HFFc6 (cell line): ENCODE measurements at places on chromosomes 2 and 18. TPM values are rescaled to one million over a fixed set of nuclear protein-coding genes. Genes with fewer than 3 reads are reported as not detected.

Gene CYTIP
- not detected in 3 replicates for total RNA-seq

Gene FMNL2
- 14.4 to 21.5 TPM (median 16.3 TPM) in 3 replicates for total RNA-seq

Gene MREG
- 1.5 to 3.6 TPM (median 2.5 TPM) in 3 replicates for total RNA-seq

- H3K27me3 ChIP-seq, result 0 out of 2 replicates have a peak, but pooled peaks cover 2% of the 10 kb centered on the region
- no peak overlapping the region for H3K4me3 ChIP-seq
- no peak overlapping the region for H3K27ac ChIP-seq
- H3K4me1 ChIP-seq, result peaks cover 25% of the 10 kb centered on the region
Measured at GRCh38 chr2:37464067-37464466, 119.6 kb downstream of the QPCT start.

GRCh38 chr18:51196811-51197660 lies 445 bp downstream of the MEX3C start:
- H3K36me3 ChIP-seq, result peaks cover 6% of the 10 kb centered on the region; the same call in 1 of the 2 replicates
- peak overlapping the region; percentile 99 for H3K4me3 ChIP-seq
- H3K4me1 ChIP-seq, result peaks cover 38% of the 10 kb centered on the region
- peak; percentile 21 for DNase-seq
- peaks cover 5% of the 10 kb centered on the region for H3K27me3 ChIP-seq
- peak overlapping the region; percentile 97 for H3K27ac ChIP-seq

GRCh38 chr2:1927896-1928568 lies 183.7 kb upstream of the PXDN start:
- no peak overlapping the region for H3K4me3 ChIP-seq
- DNase-seq, result no peak
- no peaks in the 10 kb centered on the region for H3K4me1 ChIP-seq
- no peaks in the 10 kb centered on the region for H3K36me3 ChIP-seq
- no peak overlapping the region for H3K27ac ChIP-seq

DNA sequence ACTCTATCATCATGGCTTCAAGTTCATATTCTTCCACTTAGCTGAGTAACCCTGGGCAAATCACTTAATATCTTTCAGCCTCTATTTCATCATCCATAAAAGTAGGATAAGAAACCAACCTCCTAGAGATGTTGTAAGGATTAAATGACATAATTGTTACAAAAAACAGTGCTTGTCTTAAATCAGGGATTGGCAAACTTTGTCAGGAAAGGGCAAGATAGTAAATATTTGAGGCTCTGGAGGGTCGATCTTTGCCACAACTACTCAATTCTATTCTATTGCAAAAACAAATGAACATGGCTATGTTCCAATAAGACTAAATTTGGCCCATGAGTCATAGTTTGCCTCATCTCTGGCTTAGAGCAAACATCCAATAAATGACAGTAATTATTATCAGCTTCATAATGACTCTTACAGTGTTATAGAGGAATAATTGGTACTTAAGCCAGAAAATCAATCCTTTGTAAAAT lies 184.7 kb downstream of the SATB2 start:
- H3K4me3 ChIP-seq, result no peak overlapping the region
- no peak overlapping the region; the same call in 1 of the 2 replicates for H3K27ac ChIP-seq
- DNase-seq, result peak; percentile 62
- peaks cover 10% of the 10 kb centered on the region for H3K36me3 ChIP-seq
- H3K4me1 ChIP-seq, result peaks cover 27% of the 10 kb centered on the region

Gene DYNAP
- not detected in 3 replicates for total RNA-seq

DNA sequence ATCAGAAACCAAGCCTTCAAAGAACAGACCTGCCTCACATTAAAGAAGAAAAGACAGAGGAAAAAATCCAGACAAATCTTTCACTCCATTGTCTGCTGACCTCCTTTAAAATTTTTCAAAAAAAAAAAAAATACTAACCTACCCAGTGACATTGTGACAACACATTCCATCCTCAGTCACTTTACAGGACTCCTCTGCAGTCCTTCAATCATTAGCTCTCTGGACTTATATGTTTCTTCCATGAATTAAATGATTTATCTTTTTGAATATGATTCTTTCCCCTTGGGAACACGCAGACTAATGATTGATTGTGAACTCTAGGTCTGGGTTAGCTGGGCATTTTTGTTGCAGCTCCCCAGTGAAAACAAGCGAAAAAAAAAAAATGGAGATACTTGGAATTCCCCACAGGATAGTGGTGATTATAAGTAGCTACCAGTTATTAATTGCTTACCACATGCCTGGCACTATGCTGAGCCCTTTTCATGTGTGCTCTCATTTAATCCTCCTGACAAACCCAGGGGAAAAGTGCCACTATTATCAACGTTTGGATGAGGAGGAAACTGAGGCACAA lies 261.3 kb upstream of the NCKAP5 start:
- no peak for DNase-seq
- no peak overlapping the region for H3K4me3 ChIP-seq
- no peaks in the 10 kb centered on the region; the same call in 1 of the 2 replicates for H3K27me3 ChIP-seq
- H3K36me3 ChIP-seq, result peaks cover 9% of the 10 kb centered on the region

Gene MC5R
- total RNA-seq, result not detected in 3 replicates

Gene PLA2R1
- 3.0 to 6.3 TPM (median 4.6 TPM) in 3 replicates for total RNA-seq

Gene CNTNAP5
- total RNA-seq, result not detected in 3 replicates

DNA sequence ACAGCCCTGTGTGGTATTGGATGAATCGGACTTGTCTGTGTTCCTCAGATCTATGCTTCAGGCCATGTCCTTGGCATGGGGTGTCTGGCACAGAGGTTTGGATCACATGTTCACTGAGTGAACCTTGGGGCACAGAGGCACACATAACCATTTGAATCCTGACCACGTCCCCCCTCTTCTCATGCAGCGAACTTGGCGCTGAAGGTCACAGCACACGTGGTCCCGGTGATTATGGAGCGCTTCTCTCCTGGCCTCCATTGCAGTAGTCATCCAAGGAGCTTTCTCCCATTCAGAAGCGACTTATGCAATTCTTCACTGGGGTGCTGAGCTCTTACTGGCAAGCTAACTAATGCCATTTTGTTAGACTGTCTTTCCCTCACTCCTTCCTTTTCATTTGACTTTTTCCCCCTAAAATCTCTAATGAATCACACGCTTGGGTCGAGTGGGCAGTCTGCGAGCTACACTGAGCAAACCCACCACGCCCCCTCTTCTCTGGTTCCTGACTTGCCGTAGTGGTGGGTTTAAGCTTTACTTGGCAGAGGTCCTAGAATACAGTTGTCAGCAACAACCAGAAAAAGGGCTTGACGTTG lies 59.4 kb downstream of the KCNG2 start:
- peaks cover 13% of the 10 kb centered on the region for H3K27me3 ChIP-seq
- DNase-seq, result no peak
- peaks cover 6% of the 10 kb centered on the region; the same call in 1 of the 2 replicates for H3K4me1 ChIP-seq
- no peak overlapping the region for H3K4me3 ChIP-seq
- H3K27ac ChIP-seq, result no peak overlapping the region
- H3K36me3 ChIP-seq, result peaks cover 6% of the 10 kb centered on the region; the same call in 1 of the 2 replicates

Gene IL1R1
- 14.4 to 22.8 TPM (median 15.2 TPM) in 3 replicates for total RNA-seq

DNA sequence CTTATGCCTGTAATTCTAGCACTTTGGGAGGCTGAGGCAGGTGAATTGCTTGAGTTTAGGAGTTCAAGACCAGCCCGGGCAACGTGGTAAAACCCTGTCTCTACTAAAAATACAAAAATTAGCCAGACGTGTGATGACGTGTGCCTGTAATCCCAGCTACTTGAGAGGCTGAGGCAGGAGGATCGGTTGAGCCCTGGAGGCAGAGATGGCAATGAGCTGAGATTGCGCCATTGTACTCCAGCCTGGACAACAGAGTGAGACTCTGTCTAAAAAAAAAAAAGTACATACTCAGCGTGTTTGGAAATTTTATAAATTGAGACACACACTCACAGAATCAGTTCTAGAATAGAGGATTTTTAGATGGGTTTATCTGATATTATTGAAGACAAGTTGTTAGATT lies 17.1 kb upstream of the GIGYF2 start:
- DNase-seq, result no peak
- H3K4me3 ChIP-seq, result no peak overlapping the region
- no peaks in the 10 kb centered on the region for H3K4me1 ChIP-seq

Gene TTN
- 0.09 to 0.24 TPM (median 0.23 TPM) in 3 replicates for total RNA-seq

DNA sequence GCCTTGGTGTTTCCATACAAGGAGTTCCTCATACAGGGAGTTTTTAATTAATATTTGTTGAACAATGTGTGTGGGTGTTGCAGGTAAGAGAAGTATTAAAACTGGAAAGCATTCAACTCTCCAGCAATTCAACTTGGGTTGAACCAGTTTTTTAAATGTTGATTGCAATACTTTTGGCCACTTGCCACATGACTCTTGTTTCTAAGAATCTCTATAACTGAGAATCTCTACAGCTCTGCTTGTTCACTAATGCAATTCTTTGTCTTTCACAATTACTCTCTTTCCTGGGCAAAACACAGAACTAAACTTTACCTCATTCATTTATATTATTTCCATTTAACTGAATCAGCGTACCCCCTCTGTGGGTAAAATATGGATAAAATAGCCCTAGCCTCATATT lies 429.4 kb downstream of the ARHGAP15 start:
- H3K27me3 ChIP-seq, result no peaks in the 10 kb centered on the region
- peaks cover 12% of the 10 kb centered on the region; the same call in 1 of the 2 replicates for H3K4me1 ChIP-seq
- H3K36me3 ChIP-seq, result no peaks in the 10 kb centered on the region

DNA sequence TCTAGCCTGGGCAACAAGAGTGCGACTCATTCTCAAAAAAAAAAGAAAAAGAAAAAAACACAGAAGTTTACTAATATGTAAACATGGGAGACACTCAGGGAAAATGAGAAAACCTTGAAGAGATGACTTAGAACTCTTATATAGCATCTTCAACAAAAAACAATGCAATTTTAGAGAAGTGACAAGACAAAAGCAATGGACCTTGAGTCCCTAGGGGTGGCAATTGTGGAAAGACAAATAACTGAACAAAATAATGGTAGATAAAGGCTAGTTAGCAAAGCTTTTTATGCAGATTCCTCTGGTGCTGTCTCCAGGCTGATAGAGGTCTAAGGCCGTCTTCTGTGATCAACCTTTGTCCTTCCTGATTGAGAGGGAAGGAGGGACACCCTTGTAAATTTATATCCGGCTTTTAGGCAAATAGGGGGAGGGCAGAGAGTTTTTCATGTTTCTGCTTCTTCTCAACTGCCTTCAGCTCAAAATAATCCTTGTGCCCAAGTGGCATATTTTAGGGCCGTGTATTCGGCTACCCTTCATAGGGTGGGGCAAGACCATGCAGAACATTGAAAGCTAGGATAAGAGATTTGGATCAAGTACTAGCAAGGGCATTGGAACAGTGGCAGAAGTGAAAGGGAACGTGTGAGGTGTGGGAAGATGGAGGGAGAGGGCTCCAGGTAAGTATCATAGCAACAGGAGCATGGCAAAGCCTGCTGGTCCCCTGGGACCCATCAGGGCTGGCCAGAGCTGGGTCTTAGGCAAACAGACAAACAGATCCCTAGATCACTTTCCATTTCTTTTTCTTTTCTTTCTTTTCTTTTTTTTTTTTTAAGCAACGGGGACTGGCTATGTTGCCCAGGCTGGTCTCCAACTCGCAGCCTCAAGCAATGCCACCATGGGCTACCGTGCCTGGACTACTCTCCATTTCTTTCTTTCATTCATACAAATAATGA lies 116.2 kb upstream of the STPG4 start:
- peaks cover 52% of the 10 kb centered on the region for H3K4me1 ChIP-seq
- H3K4me3 ChIP-seq, result no peak overlapping the region
- no peak for DNase-seq
- H3K36me3 ChIP-seq, result peaks cover 6% of the 10 kb centered on the region
- H3K27ac ChIP-seq, result peak overlapping the region; percentile 95
- H3K27me3 ChIP-seq, result no peaks in the 10 kb centered on the region; the same call in 1 of the 2 replicates

- peaks cover 10% of the 10 kb centered on the region for H3K27me3 ChIP-seq
- no peak overlapping the region for H3K27ac ChIP-seq
- peaks cover 6% of the 10 kb centered on the region; the same call in 1 of the 2 replicates for H3K4me1 ChIP-seq
- DNase-seq, result no peak
- no peak overlapping the region for H3K4me3 ChIP-seq
Measured at GRCh38 chr18:45208164-45208563, 407.1 kb upstream of the SLC14A2 start.

DNA sequence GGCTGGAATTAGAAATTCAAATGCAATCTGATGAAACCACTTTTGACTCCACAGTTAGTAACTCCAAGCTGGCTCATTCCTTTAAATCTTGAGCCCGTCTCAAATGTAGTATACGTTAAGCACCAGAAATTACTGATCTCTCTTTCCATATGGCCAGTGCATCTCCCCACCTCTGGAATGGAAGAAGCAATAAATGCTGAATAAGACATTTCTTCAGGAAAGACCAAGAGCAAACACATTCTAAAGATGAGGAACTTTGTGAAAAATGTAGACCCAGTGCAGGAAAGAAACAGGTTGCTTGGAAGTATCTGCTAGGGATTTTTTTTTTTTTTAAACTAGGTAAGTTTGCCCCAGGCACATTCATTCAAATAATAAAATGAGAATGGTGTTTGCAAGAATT lies 143.1 kb upstream of the FBXO11 start:
- H3K4me1 ChIP-seq, result no peaks in the 10 kb centered on the region
- no peak overlapping the region for H3K27ac ChIP-seq
- no peak overlapping the region for H3K4me3 ChIP-seq
- H3K27me3 ChIP-seq, result peaks cover 4% of the 10 kb centered on the region
- no peak for DNase-seq

Gene NAPG
- 35.3 to 38.8 TPM (median 36.6 TPM) in 3 replicates for total RNA-seq

- H3K27me3 ChIP-seq, result no peaks in the 10 kb centered on the region
- peaks cover 12% of the 10 kb centered on the region for H3K36me3 ChIP-seq
- peak overlapping the region; percentile 55 for H3K4me3 ChIP-seq
- H3K27ac ChIP-seq, result peak overlapping the region; percentile 94
Measured at GRCh38 chr2:98457045-98457696, 12.5 kb downstream of the INPP4A start.

DNA sequence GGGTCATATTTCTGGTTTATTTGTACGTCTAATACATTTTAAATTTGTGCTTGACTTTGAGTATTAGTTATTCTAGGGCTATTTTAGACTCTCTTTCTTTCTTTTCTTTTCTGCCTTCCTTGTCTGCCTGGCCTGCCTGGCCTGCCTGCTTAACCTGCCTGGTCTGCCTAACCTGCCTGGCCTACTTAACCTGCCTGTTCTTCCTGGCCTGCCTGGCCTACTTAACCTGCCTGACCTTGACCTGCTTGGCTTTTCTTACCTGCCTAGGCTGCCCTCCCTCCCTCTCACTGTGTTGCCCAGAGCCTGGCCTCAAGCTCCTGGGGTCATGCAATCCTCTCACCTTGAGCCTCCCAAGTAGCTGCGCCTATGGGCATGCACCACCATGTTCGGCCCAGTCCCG lies 83.7 kb downstream of the PMAIP1 start:
- no peak overlapping the region for H3K27ac ChIP-seq
- H3K27me3 ChIP-seq, result peaks cover 9% of the 10 kb centered on the region
- no peak for DNase-seq
- no peaks in the 10 kb centered on the region for H3K4me1 ChIP-seq

Gene FANCL
- 6.7 to 9.9 TPM (median 7.8 TPM) in 3 replicates for total RNA-seq

GRCh38 chr2:3182848-3183247 lies 194.8 kb downstream of the EIPR1 start:
- no peaks in the 10 kb centered on the region for H3K4me1 ChIP-seq
- H3K27me3 ChIP-seq, result peaks cover 3% of the 10 kb centered on the region
- DNase-seq, result no peak
- no peak overlapping the region for H3K27ac ChIP-seq
- H3K4me3 ChIP-seq, result no peak overlapping the region
- peaks cover 28% of the 10 kb centered on the region for H3K36me3 ChIP-seq

Gene LDLRAD4
- not detected in 3 replicates for total RNA-seq

DNA sequence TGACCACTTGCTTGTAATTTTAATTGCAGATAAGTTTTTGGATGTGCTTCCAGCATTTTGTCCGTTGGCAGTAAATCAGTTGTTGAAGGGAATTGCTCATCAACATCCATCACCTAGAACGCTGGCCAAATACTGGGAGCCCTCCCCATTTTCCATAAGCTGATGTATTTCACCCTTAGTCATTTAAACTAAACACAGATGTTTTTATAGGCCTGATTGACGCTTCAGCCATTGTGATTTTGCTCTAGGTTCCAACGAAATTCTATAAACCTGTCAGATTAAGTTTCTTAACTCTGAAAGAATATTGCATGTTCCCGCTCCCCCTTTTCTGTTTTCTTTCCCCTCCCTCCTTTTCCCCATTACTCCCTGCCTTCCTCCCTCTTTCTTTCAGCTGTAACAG lies 1.0 kb upstream of the RPRM start:
- H3K36me3 ChIP-seq, result no peaks in the 10 kb centered on the region
- peaks cover 18% of the 10 kb centered on the region for H3K27me3 ChIP-seq
- no peak overlapping the region for H3K27ac ChIP-seq

Gene POTEC
- not detected in 3 replicates for total RNA-seq

Gene ITPRIPL1
- 0.38 to 1.1 TPM (median 0.99 TPM) in 3 replicates for total RNA-seq
